ENCODE measurements at places on chromosomes 7 and 10.

DNA sequence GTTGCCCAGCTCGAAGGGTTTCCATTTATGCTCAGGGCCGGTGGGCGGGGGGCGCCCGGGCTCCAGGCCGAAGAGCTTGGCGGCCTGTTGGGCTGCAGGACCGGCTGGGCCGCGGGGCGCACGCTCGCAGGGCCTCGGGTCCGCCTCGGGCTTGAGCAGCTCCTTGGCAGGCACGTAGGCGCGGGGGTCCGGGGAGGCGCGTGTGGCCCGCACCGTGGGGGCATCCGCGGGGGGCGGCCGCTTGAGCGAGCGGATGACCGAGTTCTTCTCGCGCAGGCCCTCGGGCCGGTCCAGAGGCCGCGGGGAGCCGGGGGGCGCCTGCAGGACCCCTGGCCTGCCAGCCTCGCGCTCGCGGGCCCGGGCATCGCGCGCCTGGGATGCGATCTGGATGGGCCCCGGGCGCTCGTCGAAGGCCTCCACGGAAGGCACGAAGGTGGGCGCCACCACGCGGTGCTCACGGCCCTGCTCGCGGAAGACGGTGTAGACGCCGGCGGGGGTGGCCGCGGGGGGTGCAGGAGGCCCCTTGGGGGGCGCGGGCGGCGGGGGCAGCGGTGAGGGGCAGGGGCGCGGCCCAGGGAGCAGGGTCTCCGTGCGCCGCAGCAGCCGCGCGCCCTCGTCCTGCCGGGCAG, 35.2 kb downstream of the TNRC18 start:
- DNase-seq, result no peak

GRCh38 chr7:21887353-21887752, 58.3 kb downstream of the CDCA7L start:
- no peak for DNase-seq

GRCh38 chr10:118042827-118043242, 3.9 kb downstream of the RAB11FIP2 start:
- DNase-seq, result no peak

DNA sequence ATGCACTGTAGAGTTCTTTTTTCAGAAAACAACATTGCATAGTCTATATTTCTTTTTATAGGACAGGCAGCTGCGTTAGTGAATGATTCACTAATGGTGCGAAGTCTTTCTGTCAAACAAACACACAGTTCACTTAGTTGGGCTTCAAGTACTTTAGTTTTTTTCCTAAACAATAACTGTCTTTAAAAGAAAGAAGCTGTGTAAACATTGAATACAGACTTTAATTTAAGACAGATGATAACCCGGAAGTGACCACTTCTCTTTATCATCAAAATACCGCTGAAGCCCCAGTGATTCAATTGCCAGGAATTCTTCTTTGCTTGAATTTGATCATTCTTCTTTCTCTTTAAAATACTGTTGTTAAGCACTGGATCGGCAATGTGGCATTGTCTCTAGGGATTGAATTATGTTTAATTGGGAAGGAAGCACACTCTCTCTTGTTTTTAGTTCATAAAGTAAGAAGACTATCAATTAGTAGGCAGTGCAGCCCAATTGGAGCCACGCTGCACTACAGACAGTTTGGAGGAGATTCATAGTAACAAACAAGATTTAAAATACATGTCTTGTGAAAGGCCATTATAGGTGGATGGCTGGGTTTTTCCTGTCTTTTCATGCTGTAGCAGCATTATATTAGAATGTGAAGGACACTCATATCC, 30.4 kb downstream of the CNTNAP2 start:
- no peak for DNase-seq

DNA sequence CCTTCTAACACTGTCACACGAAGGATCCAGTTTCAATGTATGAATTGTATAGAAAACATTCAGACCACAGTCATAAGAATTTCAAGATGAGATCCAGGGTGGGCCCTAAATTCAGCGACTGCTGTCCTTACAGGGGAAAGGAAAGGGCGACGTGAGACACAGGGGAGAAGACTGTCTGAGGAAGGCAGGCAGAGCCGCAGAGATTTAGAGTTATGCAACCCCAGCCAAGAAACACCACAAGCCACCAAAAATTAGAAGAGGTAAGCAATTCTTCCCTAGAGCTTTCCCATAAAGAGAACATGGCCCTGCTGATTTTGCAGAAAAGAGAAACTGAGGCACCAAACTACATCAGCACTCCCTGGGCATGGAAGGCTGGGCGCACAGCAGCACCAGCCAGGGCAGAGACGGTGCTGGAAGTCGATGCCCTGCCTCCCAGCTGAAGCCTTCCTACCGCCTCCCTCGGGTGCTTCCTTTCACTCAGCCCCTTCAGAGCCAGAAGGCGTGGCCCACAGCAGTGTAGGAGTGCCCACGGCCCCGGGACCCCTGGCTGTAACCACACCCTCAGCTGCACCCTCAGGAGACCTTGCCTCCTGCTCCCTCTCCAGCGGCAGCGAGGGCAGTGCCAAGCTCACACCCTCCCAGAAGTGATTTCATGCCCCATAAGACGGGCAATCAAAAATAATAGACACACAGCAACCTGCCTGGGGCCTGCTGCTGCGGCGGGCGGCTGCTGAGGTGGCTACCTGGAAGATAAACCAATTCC, 81.0 kb upstream of the LRRC4 start:
- DNase-seq, result no peak

DNA sequence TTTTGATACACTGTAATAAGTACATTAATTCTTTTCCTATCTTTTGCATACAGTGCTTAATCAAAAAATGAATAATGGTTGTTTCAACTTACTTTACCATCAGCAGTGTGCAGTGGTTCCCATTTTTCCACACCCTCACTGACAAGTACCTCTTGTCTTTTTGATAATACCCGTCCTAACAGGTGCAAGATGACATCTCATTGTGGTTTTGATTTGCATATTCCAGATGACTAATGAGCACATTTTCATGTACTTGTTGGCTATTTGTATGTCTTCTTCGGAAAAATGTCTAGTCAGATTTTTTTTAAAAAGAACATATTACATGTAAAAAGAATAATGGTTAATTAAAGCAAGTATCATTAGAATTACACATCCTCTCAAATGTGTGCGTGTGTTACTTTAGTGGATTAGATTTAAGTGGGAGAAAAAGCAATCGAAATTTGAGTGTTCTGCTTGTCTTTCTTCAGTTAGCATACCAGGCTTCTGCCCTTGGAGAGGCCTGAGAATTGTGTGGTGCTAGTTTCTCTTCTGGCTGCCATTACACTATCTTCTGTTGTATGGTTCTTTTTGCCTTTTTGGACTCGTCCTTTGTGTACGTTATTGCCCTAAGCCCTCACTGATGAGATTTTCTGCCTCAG, 291.2 kb downstream of the AUTS2 start:
- no peak for DNase-seq

DNA sequence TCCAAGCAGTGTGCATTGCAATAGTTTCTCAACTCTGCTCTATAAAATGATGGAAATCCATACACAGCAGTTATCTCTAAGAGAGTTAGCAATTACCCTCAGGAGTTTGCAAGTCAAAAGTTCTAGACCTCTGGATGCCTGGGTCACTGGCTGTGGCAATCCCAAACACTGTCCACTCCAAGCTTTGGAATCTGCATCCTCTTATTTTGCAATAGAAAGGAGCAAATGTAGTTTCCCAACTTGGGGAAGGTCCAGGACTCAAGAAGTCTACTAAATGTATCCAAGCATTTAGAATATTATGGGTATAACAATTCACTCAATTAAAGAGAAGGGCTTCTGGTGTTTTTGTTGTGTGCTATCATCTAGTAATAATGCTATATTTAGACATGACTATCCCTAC, 131.3 kb upstream of the NRP1 start:
- DNase-seq, result no peak

- DNase-seq, result no peak
These were observed 83.1 kb downstream of the FAS start for GRCh38 chr10:89073719-89074118.

GRCh38 chr7:132480534-132480933, 95.7 kb downstream of the PLXNA4 start:
- peak; percentile 71 for DNase-seq

All from heart right ventricle (tissue), 16 donors.